Panc1 (cell line): ENCODE measurements at places on chromosomes 16 and 17. TPM values are rescaled to one million over a fixed set of nuclear protein-coding genes. Genes with fewer than 3 reads are reported as not detected.

DNA sequence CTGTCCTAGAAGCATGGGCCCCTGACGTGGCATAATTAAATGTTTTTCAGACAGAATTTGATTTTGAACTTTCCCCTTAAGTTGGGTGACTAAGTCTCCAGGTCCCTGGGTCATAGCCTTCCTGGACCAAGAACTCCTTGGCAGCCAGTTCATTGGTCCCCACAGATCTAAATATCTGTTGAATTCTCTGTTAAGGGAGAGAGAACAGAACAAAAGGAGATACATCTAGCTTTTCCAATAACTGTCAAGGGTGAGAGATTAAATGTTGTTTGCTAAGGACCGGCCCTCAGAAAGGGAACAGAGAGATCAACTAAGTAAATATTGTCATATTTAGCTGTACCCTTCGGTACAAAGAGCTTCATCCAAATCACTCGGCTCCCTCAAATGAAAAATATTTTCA lies 78.2 kb upstream of the NOL11 start:
- no peak overlapping the region for H3K27ac ChIP-seq
- no peaks in the 10 kb centered on the region for H3K27me3 ChIP-seq
- no peaks in the 10 kb centered on the region for H3K36me3 ChIP-seq
- no peaks in the 10 kb centered on the region for H3K4me1 ChIP-seq

- H3K36me3 ChIP-seq = no peaks in the 10 kb centered on the region
- no peaks in the 10 kb centered on the region for H3K27me3 ChIP-seq
- H3K4me3 ChIP-seq = no peak overlapping the region
- no peak overlapping the region for H3K27ac ChIP-seq
Measured at GRCh38 chr16:72850853-72851252, 197.1 kb downstream of the ZFHX3 start.

DNA sequence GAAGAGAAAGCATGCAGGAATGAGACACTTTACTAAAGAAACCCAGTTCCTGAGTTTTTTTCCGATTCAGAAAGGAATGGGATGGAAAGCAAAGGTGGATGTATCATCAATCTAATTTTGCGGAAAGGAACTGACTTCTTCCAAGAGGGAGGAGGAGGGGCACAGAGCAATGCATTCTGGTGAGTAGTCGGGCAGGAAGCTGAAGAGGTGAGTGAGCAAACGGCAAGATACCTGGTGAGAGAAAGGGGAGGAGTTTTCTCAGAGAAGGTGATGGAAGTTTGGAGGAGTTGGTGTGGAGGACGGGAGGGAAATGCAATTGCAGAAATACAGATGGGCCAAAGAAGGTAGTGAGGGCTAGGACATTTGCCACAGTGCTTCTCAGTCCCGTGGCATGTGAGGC lies 713.2 kb downstream of the KCNJ2 start:
- H3K27ac ChIP-seq = no peak overlapping the region
- no peaks in the 10 kb centered on the region for H3K36me3 ChIP-seq
- DNase-seq = no peak
- H3K4me1 ChIP-seq = no peaks in the 10 kb centered on the region
- H3K4me3 ChIP-seq = no peak overlapping the region

GRCh38 chr17:17824783-17825614 lies 11.8 kb downstream of the SREBF1 start:
- DNase-seq = no peak
- no peaks in the 10 kb centered on the region for H3K27me3 ChIP-seq
- no peaks in the 10 kb centered on the region; the same call in 1 of the 2 replicates for H3K36me3 ChIP-seq
- H3K4me1 ChIP-seq = peaks cover 77% of the 10 kb centered on the region

GRCh38 chr17:9211133-9211765 lies 189.9 kb downstream of the NTN1 start:
- H3K4me1 ChIP-seq = no peaks in the 10 kb centered on the region
- no peaks in the 10 kb centered on the region for H3K27me3 ChIP-seq
- DNase-seq = no peak
- no peaks in the 10 kb centered on the region for H3K36me3 ChIP-seq
- H3K27ac ChIP-seq = no peak overlapping the region
- H3K4me3 ChIP-seq = no peak overlapping the region

GRCh38 chr16:89049484-89050118 lies 44.1 kb upstream of the ACSF3 start:
- no peak overlapping the region for H3K27ac ChIP-seq
- peaks cover 3% of the 10 kb centered on the region; the same call in 1 of the 2 replicates for H3K36me3 ChIP-seq
- DNase-seq = no peak
- no peaks in the 10 kb centered on the region for H3K27me3 ChIP-seq
- peaks cover 4% of the 10 kb centered on the region for H3K4me1 ChIP-seq

DNA sequence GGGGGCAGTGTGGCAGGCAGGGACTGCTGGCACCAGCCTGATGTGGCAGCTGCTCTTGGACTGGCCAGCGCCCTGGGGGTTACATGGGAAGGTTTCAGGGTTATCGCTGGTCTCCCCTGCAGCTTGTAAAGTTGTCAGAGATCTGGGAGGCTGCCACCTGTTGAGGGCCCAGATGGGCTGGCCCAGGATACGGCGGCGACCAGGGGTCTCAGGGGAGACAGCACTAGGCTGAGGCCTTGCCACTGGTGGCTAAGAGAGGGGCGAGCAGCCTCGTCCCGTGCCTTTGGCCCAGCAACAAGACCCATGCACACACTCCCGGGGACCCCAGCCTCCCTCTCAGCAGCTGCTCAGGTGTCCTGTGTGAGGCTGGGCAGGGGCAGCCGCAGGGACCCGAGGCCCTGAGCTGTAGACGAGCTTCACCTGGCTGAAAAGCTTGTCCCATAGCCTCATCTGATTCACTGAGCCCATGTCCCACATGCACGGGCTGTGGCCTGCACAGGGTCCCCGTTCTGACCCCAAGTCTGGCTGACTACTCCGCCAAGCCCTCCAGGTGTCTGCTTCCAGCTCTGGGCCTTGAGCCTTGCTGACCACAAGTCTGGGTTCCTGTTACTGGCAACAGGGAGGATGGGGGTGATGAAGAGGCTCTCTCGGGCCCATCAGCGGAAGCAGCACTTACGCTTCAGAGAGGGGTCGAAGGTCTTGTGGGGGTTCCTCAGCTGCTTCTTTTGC lies 6.2 kb downstream of the DUS1L start:
- DNase-seq = no peak
- no peak overlapping the region for H3K4me3 ChIP-seq
- H3K4me1 ChIP-seq = peaks cover 23% of the 10 kb centered on the region
- no peaks in the 10 kb centered on the region for H3K27me3 ChIP-seq
- no peak overlapping the region for H3K27ac ChIP-seq
- H3K36me3 ChIP-seq = peaks cover 6% of the 10 kb centered on the region

- H3K27me3 ChIP-seq = peaks cover 51% of the 10 kb centered on the region
- DNase-seq = no peak
- H3K36me3 ChIP-seq = no peaks in the 10 kb centered on the region
Measured at GRCh38 chr17:79324194-79324593, 249.6 kb downstream of the ENGASE start.

- H3K27ac ChIP-seq = no peak overlapping the region
- no peak overlapping the region for H3K4me3 ChIP-seq
- no peak for DNase-seq
- H3K27me3 ChIP-seq = no peaks in the 10 kb centered on the region
Measured at GRCh38 chr16:66399930-66400329, 27.2 kb upstream of the BEAN1 start.

- no peak overlapping the region for H3K4me3 ChIP-seq
- no peak for DNase-seq
Measured at GRCh38 chr17:79176792-79177601, 102.4 kb downstream of the ENGASE start.

DNA sequence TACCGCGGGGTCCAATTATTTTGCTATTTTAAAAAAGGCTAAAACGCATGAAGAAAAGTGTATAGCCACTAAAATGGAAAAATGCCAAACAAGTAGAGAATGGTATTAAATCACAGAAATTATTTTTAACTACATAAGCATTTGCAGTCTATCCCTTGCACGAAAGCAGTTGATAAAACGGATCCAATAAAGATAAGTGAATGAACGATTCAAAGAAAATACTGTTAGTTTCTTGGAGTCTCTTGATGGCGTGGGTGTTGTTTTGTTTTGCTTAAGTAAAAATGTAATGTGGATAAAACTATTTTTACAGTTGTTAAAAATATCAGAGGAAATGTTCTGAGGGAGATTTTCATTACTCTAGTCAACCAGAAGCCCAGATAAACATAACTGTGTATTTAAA lies 9.3 kb downstream of the HS3ST3A1 start:
- peaks cover 4% of the 10 kb centered on the region; the same call in 1 of the 2 replicates for H3K27me3 ChIP-seq
- H3K4me1 ChIP-seq = no peaks in the 10 kb centered on the region
- H3K27ac ChIP-seq = no peak overlapping the region
- no peak for DNase-seq
- no peaks in the 10 kb centered on the region for H3K36me3 ChIP-seq

The KCNJ16 gene
- total RNA-seq = not detected

The LONP2 gene
- total RNA-seq = 22.9 TPM

The ASGR1 gene
- 1.3 TPM for total RNA-seq

The KRTAP4-4 gene
- not detected for total RNA-seq

The BRCA1 gene
- 29.9 TPM for total RNA-seq

The PRDM7 gene
- not detected for total RNA-seq

The CCDC200 gene
- not detected for total RNA-seq
